ENCODE measurements at places on chromosomes 7 and 10.
A peak's percentile ranks its signal among the peaks of the same experiment; 100 is the strongest.

GRCh38 chr7:114048386-114049235, 129.8 kb upstream of the PPP1R3A start:
- DNase-seq, result peak; percentile 24

DNA sequence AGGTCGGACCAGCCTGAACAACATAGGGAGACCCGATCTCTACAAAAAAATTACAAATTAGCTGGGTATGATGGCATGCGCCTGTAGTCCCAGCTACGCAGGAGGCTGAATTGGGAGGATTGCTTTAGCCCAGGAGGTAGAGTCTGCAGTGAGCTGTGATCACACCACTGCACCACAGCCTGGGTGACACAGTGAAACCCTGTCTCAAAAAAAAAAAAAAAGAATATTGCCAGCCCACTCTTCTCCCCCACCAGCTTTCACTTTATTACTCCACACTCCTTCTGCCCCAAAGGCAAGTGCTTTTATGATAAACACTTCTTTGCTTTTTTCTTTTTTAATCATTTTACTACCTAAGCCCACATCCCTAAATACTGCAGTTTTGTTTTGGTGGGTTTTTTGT, 14.8 kb downstream of the RAB19 start:
- DNase-seq, result no peak

GRCh38 chr7:101718363-101719122, 89.4 kb upstream of the MYL10 start:
- no peak for DNase-seq

- DNase-seq, result peak; percentile 96
These were observed 55.4 kb upstream of the LMTK2 start for GRCh38 chr7:98051118-98051744.

Measured in NCI-H146 (cell line).